ENCODE measurements at places on chromosomes 1 and 21.

DNA sequence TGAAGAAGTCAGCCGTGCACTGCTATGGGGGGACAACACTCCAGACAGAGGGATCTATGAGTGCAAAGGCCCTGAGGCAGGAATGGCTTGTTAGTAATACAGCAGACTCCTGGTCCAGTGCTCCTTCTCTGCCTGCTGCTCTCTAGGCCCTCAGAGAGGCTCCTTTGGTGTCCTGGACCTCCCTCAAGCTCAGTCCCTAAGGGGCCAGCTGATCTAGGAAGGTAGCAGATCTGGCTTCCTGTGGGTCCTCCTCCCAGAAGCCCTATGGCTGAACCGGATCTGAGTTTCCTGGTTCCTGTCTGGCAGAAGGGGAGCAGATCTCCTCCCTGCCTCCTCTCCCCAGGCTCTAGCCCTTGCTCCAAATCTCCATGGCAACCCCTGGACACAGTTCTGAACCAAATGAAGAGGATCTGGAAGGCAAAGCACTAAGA is at the start of gene LDLRAD2:
LDLRAD2 (plus strand) TSS at position 391 of the 431 bp plus-strand sequence. CDS start 187 bp downstream, outside the sequence.
- no peak for DNase-seq

- DNase-seq: no peak
Observed at GRCh38 chr1:206493279-206493678, 14.1 kb upstream of the RASSF5 start.

- DNase-seq: no peak
Observed at GRCh38 chr1:196660852-196661251, 9.0 kb downstream of the CFH start.

GRCh38 chr21:38664841-38665240 is 140.9 kb upstream of the ETS2 start:
- DNase-seq: no peak

GRCh38 chr1:14631421-14631820 is 32.9 kb downstream of the KAZN start:
- DNase-seq: peak; percentile 74

- DNase-seq: no peak
Observed at GRCh38 chr21:31310750-31311149, 33.3 kb downstream of the TIAM1 start.

DNA sequence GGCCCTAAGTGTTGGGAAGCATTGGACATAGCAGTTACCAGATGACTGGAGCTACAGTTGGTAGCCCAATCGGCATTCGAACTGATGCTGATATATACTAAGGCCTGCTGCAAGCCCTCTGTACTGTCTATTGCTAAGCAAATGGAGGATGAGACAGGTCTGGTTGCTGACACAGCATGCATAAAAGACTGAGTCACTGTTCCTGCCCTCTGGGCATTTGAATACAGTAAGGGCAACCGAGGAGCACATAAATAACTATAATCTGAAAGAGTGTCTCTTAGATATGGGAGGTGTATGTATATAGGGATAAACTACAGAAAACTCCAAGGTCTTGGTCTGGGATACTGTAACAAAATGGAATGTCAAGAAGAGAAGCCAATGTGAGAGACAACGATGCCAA is 16.8 kb upstream of the MARK1 start:
- DNase-seq: no peak

GRCh38 chr1:228953207-228953606 is 217.9 kb downstream of the RHOU start:
- no peak for DNase-seq

- no peak for DNase-seq
Observed at GRCh38 chr1:209822706-209823105, 5.1 kb upstream of the UTP25 start.

GRCh38 chr1:220221269-220221668 is 51.0 kb downstream of the RAB3GAP2 start:
- DNase-seq: no peak

- DNase-seq: no peak
Observed at GRCh38 chr1:202034683-202035462, 24.5 kb downstream of the ELF3 start.

DNA sequence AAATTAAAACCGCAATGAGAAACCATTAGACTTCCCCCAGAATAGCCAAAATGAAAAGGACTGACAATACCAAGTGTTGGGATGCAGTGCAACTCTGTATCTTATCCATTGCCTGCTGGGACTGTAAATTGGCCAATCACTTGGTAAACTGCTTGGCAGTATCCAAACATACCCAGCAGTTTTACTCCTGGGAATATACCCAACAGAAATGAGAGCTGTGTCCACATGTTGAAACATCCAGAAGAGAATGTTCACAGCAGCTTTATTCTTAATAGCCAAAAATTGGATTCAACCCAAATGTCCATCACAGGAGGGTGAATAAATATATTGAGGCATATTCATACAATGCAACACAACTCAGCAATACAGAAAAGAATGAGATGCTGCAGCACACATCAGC is 13.7 kb upstream of the FAM20B start:
- DNase-seq: no peak

- DNase-seq: no peak
Observed at GRCh38 chr1:152018537-152018936, 18.3 kb downstream of the S100A11 start.

GRCh38 chr1:64851664-64852063 is 106.8 kb downstream of the RAVER2 start:
- DNase-seq: no peak

- no peak for DNase-seq
Observed at GRCh38 chr1:71222668-71223067, 141.8 kb upstream of the ZRANB2 start.

- DNase-seq: no peak
Observed at GRCh38 chr1:186194107-186194756, 180.8 kb downstream of the TPR start.

GRCh38 chr1:6523566-6523965 is 30.7 kb downstream of the NOL9 start:
- no peak for DNase-seq

DNA sequence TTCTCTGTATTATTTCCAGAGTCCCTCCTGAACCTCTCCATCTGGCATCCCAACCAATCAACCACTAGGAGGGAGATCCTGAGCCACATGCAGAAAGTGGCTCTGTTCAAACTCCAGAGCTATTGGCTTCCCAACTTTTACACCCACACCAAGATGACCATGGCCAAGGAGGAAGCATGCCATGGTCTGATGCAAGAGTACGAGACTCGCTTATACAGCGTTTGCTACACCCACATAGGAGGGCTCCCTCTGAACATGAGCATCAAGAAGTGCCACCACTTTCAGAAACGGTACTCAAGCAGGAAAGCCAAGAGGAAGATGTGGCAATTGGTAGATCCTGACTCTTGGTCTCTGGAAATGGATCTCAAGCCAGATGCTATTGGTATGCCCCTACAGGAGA is 23.6 kb downstream of the RGSL1 start:
- no peak for DNase-seq
